ENCODE measurements at places on chromosomes 5 and 9. TPM values are rescaled to one million over a fixed set of nuclear protein-coding genes. Genes with fewer than 3 reads are reported as not detected.

GRCh38 chr5:102946414-102946813 is 173.5 kb downstream of the GIN1 start:
- no peak for DNase-seq

Gene GGTA1
- 16.0 TPM for total RNA-seq

Gene PCDHB8
- 4.5 TPM for total RNA-seq

DNA sequence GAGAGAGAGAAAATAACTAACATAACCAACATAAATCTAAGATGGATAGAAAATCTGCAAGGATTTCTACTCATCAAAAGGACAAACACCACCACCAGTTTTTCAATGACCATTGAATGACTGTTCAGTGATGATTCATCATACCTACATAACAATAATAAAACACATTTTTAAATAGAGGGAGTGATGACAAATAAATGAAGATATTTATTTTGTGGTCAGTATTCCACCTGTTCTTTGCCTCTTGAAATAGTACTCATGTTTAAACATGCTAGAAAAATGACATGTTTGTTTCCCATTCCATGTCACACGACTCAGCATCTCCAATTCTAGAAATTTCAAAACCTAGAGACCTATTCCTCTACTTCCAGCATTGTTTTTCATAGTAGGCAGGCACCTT is 34.6 kb upstream of the ADAMTS16 start:
- DNase-seq = no peak

Gene PCDHGA11
- 7.8 TPM for total RNA-seq

Gene C8G
- not detected for total RNA-seq

- no peak for DNase-seq
Measured at GRCh38 chr9:108040783-108041182, 551.2 kb upstream of the KLF4 start.

DNA sequence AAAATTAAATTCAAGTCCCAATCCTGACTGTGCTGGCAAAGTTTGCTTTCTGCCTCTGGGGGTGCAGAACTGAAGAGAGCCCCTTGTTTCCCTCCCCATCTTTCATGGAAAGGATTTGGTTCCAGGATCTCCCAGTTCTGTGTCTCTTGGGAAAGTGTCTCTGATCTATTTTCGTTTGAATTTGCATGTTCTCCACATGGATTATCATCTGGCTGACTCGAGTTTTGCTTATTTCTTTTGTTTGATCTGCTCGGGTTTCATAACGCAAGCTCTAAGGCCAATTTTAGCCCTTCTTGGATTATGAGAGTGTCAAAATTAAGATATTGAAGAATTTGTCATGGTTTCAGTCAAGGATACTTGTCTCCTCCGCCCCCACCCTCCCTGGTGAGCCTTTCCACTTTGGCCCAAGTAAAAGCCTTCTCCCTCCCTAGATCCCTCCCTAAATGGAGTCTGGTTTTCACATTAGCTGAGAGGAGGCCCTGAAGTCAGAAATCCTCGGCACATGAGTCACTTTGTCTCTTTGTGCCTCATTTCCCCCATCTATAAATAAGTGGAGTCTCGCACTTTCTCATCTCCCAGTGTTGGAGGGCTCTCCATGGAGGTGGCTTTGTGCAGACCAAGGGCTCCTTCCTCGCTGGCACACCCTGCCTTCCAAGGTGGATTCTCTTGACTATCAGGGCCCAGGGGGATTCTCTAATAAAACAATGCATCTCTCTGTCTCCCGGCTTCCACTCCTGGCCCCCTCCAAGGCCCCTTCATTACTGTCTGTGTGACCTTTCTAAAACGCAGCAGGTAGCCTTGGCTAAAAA is 17.3 kb downstream of the ADRB2 start:
- no peak for DNase-seq

All from sciatic nerve (tissue), 2 donors.